ENCODE measurements at places on chromosomes 2 and 18.

- peak; percentile 75 for DNase-seq
These were observed 40.1 kb upstream of the AKAIN1 start for GRCh38 chr18:5237083-5237722.

DNA sequence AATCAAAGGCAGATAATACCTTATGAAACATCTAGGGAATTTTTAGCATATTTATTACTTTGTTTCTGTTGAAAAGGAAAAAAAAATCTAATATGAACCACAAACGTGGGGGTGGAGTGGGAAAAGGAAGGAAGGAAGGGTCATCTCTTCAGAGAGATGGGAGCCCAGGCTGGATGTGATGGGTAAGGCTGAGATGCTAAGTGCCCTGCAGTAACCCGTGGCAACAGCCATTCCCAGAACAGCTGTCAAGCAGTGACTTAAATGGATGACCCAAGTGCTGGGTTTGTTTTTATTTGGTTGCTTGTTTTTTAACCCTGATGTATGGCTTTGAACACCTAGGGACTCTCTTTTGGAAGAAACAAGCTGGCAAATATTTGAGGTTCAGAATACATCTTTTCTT lies 50.7 kb upstream of the KLF7 start:
- peak; percentile 13 for DNase-seq

- no peak for DNase-seq
These were observed 6.6 kb downstream of the HTRA2 start for GRCh38 chr2:74536166-74536950.

DNA sequence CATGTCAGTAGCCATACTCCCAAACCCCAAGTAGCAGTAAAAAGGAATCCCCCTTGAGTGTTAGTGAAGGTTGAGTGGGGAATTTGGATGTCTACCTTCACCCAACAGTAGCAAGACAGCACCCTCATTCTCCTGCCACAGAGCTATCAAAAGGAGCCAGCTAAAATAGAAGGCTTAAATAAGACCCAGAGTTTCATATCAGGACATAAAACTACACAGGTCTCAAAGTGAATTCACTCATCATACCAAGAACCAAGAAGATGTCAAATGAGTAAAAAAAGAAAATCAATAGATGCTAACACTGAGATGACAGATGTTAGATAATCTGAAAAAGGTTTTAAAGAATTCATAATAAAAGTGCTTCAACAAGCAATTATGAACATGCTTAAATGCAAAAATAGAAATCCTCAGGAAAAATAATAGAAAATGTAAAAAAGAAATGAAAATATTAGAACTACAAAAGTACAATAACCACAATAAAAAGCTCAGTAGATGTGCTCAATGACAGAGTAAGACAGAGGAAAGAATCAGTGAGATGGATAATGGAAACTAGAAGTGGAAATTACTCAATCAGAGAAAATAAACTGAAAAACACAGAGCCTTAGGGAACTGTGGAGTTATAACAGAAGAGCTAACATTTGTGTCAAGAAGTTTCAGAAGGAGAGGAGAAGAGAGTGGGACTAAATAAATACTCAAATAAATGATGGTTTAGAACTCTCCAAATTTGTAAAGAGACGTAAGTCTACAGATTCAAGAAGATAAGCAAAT lies 90.5 kb downstream of the EDAR start:
- DNase-seq: no peak

GRCh38 chr2:67145851-67146250 lies 251.3 kb upstream of the ETAA1 start:
- no peak for DNase-seq

DNA sequence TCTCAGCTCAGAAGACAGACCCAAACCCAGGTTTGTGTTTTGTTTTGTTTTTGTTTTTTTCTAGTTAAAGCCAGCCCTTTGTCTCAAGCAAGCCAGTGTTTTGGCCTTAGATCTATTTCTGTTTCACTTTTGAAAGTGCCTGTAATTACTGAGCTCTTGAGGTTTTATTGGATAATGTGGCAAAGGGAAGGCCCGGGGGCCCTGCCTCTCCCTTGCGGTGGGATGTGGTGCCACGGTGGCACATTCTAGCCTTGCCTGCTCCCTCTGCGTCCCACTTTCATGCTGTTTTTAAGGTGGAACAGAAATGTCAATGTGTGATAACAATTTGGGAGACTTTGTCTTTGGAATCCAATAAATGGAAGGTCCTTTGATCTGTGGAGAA lies 2.5 kb downstream of the HPCAL1 start:
- no peak for DNase-seq

DNA sequence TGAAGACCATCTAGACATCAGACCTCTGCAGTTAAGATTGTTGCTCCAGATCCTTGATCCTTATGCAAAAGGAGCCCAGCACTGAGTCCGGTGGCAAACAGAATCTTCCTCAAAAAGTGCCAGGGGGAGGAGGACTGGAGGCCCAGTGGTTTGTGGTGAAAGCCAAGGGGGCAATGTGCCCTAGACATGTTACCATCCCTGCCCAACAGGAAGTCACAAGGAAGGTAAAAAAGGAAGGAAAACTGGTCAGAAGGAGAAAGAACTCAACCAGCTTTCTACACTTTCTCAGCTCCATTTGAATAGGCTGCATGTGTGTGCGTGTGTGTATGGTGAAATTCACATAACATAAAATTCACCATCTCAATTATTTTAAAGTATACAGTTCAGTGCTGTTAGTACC lies 25.0 kb upstream of the KDM3A start:
- no peak for DNase-seq

GRCh38 chr2:27324720-27325119 lies 1.8 kb upstream of the MPV17 start:
- DNase-seq: no peak

DNA sequence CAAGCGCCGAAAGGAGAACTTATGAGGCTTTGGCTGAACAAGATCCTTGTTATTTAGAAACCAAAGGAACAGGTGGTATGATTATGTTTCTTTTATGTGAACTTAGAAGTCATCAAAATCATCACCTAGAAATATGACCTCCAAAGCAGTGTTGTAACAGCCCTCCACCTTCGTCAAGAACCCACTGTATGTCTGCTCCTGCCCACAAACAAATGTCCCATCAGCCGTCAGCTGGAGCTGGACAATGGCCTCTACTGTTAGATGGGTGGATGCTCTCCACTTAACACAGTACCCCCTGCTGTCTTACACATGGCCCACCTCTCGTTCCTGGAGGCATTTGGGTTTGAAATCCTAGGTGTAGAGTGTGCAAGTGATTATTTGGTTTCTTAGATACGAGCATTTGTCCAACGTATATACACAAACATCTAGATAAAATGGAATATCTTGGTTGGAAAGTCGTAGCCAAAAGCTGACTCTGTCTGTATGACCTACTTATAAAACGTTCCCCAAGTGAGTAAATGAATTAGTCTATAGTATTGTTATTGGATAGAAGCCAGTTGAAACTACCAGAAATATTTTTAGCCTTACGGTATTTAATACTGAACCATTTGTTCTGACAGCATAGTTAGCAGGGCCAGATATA lies 113.0 kb downstream of the CRIM1 start:
- DNase-seq: no peak

- no peak for DNase-seq
These were observed 12.7 kb downstream of the ICOS start for GRCh38 chr2:203949228-203949627.

DNA sequence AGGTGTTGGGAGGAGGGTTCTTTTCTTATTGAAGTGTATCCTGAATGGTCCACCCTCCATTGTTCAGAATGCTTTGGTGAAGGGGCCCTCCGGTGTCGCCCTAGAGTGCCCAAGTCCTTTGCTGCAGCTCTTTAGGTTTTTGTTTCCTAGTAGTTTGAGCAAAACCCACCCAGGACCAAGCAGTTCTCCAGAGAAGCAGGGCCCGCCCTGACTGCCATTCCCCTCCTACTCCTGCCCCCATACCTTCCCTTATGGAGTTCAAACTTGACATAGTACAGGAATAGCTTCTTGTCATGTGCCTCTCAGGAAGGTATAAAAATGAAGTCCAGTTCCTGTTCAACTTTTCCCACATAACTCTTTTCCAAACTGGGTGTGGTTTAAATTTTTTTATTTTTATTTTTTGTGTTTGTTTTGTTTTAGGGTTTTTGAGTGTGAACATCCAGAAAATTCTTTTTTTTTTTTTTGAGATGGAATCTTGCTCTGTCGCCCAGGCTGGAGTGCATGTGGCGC lies 5.6 kb downstream of the MERTK start:
- DNase-seq: no peak

GRCh38 chr2:143701785-143702184 lies 572.6 kb downstream of the ARHGAP15 start:
- no peak for DNase-seq

DNA sequence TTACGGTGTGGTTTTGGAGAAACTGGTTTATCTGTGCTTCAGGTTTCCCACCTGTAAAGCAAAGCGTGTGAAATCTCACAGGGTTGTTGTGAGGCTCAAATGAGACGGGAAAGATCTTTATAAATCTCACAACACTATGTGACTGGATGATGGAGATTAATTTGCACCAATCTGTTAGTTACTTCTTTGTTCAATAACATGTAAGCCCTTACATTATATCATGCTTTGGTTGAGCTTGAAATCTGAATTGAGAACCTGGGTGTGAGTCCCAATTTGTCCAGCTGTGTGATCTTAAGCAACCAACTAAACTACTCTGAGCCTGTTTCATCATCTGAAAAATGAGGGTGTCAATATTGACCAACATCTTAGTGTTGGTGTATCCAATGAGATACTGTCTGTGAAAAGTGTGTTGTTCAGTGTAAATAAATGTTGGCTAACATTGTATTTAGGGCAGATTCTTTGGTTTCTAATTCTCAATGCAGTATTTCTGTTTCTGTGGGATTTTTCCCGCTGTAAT lies 741 bp upstream of the GCKR start:
- DNase-seq: no peak

DNA sequence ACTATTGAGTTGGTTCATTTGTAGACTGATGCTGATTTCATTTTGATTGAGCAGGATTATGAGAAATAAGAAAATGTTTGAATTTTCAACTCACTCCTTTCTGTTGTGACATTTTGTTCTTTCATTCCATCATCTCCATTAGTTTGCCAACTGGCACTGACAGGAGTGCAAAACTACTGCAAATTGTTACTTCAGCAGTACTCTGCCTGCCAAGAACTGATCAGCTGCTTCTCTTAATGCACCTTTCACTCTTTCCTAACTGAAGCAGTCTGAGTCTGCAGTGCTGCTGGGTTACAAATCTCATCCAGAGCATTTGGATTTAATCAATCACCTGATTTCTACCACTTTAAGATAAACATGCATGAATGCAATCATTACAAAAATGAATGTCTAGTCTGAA lies 70.9 kb downstream of the TMEFF2 start:
- no peak for DNase-seq

DNA sequence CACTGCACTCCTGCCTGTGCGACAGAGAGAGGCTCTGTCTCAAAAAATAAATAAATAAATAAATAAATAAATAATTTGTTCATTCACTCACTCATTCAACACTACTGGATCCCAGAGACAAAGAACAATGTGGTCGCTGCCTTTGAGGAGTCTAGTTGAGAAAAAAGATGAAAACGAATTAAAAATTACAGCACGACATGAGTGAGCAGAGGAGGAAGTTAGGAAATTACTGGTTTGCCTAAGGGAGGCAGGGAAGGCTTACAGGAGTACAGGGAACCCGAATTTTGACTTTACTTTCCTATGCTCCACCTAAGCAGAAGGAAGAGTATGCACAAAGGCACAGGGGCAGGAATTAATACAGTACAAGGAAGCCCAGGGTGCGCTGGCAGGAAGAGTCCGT lies 4.2 kb upstream of the KCMF1 start:
- DNase-seq: no peak

- no peak for DNase-seq
These were observed 146.0 kb downstream of the RHBDD1 start for GRCh38 chr2:226981791-226982326.

GRCh38 chr2:134039912-134040581 lies 213.8 kb upstream of the MGAT5 start:
- no peak for DNase-seq

DNA sequence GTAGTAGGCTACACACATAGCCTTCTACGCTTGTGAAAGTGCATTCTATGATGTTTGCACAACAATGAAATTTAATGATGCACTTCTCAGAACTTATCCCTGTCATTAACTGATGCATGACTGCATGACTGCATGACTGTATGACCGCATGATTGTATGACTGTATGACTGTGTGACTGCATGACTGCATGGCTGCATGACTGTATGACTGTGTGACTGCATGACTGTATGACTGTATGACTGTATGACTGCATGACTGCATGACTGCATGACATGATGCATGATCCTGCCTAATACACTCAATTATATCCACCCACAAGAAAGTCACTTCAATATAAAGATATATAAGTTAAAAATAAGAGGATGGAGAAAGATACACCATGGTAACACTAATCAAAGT lies 365.4 kb upstream of the FSIP2 start:
- no peak for DNase-seq

DNA sequence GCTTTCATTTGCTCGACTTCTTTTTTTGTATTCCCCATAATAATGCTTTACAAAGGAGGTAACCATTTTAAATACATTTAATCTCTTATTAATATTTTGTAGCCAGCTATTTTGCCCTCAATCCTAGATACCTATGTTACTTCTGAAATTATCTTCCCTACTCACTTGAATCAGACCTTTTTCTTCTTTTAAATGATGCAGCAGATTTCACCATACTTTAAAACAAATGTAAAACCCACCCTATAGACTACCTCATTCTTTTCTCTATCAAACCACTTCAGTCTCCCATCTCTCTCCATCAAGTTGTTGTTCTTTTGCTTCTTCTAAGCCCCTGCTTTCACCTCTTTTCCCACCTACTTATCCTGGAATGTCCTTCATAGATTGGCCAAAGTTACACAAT lies 151.5 kb upstream of the DNMT3A start:
- no peak for DNase-seq

DNA sequence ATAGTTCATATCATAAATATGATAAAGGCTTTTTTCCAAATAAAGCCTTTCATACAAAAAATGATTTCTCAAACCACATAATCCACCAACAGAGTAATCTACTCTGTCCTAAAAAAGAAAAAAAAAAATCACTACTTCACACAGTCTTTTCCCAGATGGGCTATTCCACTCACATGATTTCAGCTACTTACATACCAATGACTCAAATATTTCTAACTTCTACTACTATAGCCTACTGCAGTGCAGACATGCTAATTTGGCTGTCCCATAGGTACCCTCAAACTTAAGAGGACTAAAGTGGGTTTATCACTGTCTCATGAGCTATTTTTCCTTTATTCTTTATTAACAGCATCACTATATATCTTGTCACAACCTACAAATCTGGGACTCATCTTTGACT lies 57.4 kb downstream of the SLC66A3 start:
- no peak for DNase-seq

- DNase-seq: no peak
These were observed 7.9 kb upstream of the SLC3A1 start for GRCh38 chr2:44267269-44267795.

DNA sequence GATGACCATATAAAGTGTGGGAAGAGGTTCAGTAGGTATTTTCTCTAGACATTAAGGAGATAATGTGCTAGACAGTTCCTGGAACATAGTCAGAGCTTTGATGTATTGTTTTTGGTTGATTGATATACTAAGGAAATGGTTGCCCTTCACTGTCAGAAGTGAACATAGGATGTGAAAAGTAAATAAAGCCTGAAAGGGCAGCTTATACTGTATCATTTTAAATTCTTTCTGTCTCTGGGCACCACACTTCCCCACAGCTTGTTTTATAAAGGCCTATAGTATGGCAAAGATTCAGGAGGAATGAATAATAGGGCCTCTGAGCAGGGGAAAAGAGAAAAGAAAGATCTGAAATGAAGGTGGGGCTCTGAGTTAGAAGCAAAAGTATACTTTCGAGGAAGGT lies 72.7 kb upstream of the ITPRID2 start:
- no peak for DNase-seq

GRCh38 chr18:12995952-12996477 lies 4.9 kb downstream of the CEP192 start:
- no peak for DNase-seq
